Mesenchymal stem cell (in vitro differentiated cells and primary cell): ENCODE measurements at places on chromosomes 2 and 18.

GRCh38 chr18:59229701-59230443, 9.9 kb downstream of the GRP start:
- no peak overlapping the region for H3K4me3 ChIP-seq
- no peak overlapping the region for H3K27ac ChIP-seq
- peaks cover 38% of the 10 kb centered on the region for H3K27me3 ChIP-seq
- no peak for DNase-seq
- no peaks in the 10 kb centered on the region for H3K36me3 ChIP-seq

DNA sequence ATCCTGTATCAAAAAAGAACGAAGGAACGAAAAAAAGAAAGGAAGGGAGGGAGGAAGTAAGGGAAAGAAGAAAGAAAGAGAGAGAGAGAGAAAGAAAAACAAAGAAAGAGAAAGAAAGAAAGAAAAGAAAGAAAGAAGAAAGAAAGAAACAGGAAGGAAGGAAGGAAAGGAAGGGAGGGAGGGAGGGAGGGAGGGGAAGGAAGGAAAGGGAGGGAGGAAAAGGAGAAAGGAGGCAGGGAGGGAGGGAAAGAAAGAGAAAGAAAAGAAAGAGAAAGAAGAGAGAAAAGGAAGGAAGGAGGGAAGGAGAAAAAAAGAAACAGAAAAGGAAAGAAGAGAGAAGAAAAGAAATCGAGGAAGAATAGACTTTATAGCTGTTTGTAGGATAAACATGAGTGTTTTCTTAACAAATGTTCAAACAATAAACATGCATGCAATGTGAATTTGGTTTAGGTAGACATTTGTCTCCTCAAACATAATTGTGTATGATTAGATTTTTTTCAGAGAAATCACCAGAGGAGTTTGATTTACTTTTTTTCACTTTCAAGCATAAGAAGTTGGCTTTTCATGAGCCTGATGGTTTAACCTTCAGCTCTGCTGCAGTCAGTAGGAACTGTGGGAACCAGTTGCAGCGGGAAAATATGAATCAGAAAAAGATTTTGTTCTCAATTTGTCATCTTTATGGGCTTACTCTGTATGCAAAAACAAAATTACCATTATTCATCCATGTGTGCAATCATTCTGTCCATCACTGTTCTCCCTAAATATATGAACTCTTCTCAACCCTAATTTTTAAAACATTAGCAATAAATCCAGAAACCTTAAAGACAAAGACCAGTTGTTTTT, 71.6 kb downstream of the PRKRA start:
- no peak overlapping the region for H3K27ac ChIP-seq
- no peak for DNase-seq
- H3K27me3 ChIP-seq = no peaks in the 10 kb centered on the region
- H3K4me3 ChIP-seq = no peak overlapping the region
- no peaks in the 10 kb centered on the region for H3K36me3 ChIP-seq

DNA sequence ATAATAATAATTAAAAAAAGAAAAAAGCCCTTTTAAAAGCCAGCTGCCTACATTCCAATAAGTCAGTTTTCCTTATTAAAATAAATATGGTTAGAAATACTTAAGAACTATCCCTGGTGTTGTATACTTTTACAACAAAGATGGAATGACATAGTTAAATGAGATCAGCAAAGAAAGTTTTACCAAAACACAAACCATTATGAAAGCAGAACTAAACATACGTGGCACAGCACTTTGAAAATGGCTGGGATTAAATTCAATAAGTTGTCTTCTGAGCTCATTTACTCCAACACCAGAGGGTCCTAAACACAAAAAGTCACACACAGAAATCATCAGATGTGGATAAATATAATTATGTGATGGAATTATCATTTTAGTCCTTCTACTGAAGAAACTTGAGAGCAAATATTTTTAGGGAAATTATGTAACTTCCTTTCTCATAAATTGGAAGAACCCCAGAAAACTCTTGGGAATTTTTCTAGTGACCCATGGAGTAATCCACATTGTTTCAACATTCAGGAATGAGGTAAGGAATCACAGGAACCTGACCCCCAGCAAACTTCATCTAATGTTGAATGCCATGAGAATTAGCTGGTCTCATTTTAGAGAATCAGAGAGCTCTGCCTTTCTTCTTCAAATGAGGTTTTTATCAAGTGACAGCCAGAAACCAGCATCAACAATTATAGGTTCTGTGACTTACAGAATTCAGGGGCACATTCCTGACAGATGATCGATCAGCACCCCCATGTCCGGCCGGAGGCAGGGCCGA, 11.5 kb upstream of the TMEM237 start:
- no peaks in the 10 kb centered on the region for H3K36me3 ChIP-seq
- H3K4me3 ChIP-seq = no peak overlapping the region
- peak; percentile 39 for DNase-seq
- H3K4me1 ChIP-seq = peaks cover 13% of the 10 kb centered on the region
- no peaks in the 10 kb centered on the region for H3K27me3 ChIP-seq
- H3K27ac ChIP-seq = peak overlapping the region; percentile 88

DNA sequence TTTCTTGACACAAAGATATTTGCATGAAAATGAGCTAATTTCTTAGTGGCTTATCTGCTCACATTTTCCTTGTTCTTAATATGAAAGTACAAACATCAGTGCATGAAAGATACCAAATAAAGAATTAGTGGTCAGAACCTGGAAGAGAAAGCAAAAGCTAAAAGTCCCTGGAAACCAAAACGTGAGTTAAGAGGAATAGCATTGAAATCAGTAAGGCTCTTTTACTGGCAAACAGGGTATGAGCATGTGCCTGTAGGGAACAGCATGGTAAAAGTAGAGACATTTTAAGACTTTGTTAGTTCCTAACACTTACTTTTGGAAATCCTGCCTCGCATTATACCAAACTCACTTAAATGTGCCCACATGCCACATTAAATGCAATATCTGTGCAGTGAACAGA, 31.9 kb upstream of the CWC22 start:
- peaks cover 2% of the 10 kb centered on the region for H3K4me1 ChIP-seq
- H3K4me3 ChIP-seq = no peak overlapping the region
- peaks cover 4% of the 10 kb centered on the region for H3K27me3 ChIP-seq
- H3K27ac ChIP-seq = no peak overlapping the region
- H3K36me3 ChIP-seq = no peaks in the 10 kb centered on the region

DNA sequence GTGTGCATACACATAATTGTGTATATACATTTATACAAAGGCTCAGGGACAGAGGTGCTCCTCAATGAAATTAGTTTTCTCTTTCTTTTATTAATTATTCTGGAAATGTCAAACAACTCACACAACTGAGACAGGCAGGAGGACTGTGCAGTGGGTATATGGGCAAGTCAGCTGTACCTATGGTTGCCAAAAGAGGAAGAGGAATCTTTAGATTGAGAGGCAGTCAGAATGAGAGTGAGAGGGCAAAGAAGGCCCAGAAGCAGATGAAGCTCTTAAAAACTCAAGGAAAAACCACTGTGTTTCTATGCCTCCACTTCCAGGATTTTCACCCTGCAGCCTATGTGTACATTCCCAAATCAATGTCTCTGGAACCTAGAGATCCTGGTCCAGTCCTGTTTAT, 79.1 kb downstream of the CACNB4 start:
- peaks cover 32% of the 10 kb centered on the region for H3K27me3 ChIP-seq
- H3K27ac ChIP-seq = no peak overlapping the region
- no peak for DNase-seq
- no peak overlapping the region for H3K4me3 ChIP-seq

DNA sequence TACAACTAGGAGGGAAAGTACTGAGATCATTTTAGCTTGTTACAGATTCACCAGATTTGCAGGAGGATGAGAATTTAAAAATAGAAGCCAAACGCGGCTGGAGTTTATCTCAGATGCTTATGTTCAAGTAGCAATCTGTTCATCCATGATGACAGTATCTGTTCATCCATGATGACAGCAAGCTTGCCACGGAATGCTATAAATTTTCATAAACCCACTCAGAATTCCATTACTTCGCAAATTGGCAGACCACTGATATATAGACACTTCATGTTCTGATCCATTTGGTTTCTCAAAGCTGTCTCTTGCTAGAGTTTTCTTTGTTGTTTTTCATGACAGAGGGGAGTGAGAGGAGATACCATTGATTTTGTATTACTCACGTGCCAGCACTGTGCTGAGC, 84.2 kb downstream of the GAREM1 start:
- H3K4me3 ChIP-seq = no peak overlapping the region
- no peaks in the 10 kb centered on the region for H3K4me1 ChIP-seq
- peak overlapping the region; percentile 28 for H3K27ac ChIP-seq
- H3K36me3 ChIP-seq = no peaks in the 10 kb centered on the region
- DNase-seq = no peak
- H3K27me3 ChIP-seq = no peaks in the 10 kb centered on the region
